ENCODE measurements at places on chromosomes 5 and 9.

DNA sequence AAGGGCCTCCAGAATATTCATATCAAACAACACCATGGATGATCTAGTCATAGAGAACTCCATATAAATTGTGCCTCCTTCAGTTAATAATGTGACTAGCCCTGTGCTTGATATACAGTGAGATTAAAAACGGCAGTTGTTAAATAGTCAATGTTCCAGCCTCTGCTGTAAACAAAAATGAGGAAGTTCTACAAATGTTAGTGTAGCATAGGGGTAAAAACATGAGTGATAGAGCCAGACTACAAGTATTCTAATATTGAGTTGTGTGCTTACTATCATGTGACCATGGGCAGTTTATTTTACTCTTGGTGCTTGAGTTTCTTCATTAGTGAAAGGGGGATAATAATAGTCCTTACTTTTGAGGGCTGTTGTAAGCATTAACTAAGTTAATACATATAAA, 43.3 kb upstream of the SLCO6A1 start:
- DNase-seq: no peak

- no peak for DNase-seq
These were observed 812.9 kb upstream of the ZNF608 start for GRCh38 chr5:125559296-125559695.

DNA sequence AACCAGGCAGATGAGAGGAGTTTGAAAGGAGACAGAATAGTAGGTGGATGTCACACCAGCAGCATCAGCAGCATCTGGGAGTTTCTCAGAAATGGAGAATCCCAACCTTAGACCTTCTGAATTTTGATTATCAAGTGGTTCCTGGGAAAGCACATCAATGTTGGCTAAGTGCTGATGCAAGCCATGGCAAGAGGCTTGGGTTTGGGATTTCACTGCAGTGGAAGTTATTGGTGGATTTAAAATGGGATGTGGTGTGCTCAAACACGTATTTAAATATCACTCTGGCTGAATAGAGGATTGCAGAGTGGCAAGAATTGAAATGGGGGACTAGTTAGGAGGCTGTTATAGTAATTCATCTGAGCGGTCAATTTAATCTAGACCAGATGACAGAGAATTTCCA, 387.8 kb upstream of the WWC1 start:
- DNase-seq: no peak

DNA sequence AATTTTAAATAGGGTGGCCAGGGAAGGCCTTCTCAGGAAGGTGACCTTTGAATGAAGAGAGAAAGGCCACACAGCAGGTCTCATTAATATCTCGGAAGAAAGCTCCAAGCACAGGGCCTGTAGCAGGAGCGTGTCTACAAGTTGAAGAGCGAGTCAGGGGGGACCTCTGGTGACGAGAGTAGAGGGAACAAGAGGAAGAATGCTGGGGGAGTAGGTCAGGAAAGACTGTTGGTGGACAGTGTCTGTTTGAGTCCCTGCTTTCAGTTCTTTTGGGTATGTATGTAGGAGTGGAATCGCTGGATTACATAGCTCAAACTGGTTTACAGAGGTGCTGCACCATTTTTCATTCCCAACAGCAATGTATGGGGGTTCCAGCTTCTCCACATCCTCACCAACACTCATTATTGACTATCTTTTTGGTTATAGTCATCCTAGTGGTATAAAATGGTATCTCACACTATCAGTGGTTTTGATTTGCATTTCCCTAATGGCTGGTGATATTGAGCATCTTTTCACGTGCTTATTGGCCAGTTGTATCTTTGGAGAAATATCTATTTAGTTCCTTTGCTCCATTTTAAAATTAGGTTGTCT, 55.8 kb downstream of the NUP214 start:
- no peak for DNase-seq

- DNase-seq: no peak
These were observed 71.8 kb downstream of the PRRT1B start for GRCh38 chr9:131616983-131617604.

GRCh38 chr5:97167435-97167834, 15.6 kb downstream of the RIOK2 start:
- DNase-seq: no peak

DNA sequence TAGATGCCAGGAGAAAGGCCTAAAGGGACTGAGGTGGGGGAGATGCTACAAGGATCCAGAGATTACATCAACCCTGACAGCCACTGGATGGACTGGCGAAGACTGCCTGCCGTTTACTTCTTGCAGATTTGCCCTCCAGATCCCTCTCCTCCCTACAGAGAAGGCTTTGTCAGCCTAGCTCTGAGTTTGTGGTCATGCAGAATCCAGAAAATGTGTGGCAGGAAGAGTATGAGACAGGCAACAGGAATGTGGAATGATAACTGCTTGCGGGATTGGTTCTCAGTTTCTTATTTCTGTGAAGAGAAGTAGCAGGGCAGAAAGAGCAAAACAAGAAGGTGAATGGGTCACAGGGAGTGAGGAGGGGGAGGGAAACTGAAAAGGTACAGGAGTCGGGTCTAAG, 129.6 kb downstream of the TLE1 start:
- no peak for DNase-seq

DNA sequence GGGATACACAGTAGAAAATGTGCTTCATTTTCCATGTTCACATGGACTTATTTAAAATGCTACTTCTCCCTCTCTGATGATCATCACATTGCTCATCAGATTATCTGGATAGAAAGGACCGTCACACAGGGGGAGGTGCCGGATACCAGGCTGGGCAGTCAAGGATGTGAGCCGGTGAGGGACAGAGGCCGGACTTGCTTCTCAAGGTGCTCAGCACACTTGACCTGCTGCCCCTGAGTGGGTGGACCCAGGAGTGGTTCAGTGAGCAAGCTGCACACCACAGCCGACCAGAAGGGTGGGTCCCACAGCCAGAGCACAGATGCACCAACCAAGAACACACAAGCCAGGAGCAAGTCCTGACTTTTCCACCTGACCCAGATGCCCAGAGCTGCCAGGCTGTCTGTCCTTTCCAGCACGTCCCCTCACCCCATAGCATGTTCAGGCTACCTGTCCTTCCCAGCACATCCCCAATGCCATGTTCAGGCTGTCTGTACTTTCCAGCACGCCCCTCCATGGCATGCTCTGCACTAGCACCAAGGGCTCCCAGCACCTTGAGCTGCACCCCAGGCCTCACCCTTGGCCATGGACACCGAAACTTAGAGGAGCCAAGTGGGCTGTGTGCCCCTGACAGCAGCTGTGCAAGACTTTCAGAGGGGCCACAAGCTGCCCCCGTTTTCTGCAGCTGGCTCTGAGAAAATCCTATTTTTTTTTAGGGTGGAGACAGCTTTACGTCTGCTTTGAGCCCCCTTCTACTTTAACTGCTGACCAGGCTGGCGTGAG, 77.8 kb downstream of the SECISBP2 start:
- no peak for DNase-seq

- DNase-seq: no peak
These were observed 217.4 kb upstream of the FBXL7 start for GRCh38 chr5:15282611-15283010.

- no peak for DNase-seq
These were observed 22.3 kb downstream of the ZNF474 start for GRCh38 chr5:122151640-122152039.

All from NCI-H69 (cell line).